ENCODE measurements at places on chromosomes 11 and 22.
A peak's percentile ranks its signal among the peaks of the same experiment; 100 is the strongest.

DNA sequence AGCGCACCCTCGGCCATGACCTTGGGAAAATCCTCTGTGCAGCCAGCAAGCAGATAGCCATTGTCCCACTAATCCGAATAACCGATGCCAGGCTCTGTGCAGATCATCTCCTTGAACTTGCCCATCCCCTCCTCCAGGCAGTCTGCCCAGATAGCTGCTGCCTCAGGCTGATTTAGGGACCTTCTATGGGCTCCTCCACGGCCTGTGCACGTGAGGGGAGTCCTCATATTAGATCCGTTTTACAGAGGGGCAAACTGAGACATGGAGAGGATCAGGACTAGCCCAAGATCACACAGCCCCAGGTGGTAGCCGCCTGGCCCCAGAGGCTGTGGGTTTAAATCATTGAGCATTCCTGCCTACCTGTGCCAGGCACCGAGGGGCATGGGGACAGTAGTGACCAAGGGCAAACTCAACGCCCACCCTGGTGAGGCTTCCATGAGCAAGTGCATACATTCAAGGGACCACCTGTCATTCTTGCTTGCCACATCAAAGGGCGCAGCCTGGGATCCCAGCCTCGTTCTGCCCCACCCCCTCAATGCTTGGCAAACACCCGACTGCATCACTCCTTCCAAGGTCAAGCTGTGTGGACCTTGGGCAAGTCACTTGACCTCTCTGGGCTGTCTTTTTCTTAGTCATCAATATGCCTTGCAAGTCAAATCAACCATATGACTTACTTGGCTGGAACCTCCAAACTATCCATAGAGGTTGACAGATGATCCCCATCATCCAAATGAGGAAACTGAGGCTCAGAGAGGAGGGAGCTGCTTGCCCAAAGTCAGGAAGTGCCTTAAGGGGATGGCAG is 131.6 kb downstream of the MN1 start:
- peaks cover 52% of the 10 kb centered on the region for H3K4me1 ChIP-seq
- peak overlapping the region; percentile 90 for H3K27ac ChIP-seq
- H3K27me3 ChIP-seq, result no peaks in the 10 kb centered on the region
- DNase-seq, result no peak
- H3K4me3 ChIP-seq, result no peak overlapping the region
- H3K36me3 ChIP-seq, result no peaks in the 10 kb centered on the region

- H3K4me3 ChIP-seq, result no peak overlapping the region
- H3K36me3 ChIP-seq, result no peaks in the 10 kb centered on the region
Measured at GRCh38 chr11:78833237-78833636, 258.6 kb upstream of the NARS2 start.

DNA sequence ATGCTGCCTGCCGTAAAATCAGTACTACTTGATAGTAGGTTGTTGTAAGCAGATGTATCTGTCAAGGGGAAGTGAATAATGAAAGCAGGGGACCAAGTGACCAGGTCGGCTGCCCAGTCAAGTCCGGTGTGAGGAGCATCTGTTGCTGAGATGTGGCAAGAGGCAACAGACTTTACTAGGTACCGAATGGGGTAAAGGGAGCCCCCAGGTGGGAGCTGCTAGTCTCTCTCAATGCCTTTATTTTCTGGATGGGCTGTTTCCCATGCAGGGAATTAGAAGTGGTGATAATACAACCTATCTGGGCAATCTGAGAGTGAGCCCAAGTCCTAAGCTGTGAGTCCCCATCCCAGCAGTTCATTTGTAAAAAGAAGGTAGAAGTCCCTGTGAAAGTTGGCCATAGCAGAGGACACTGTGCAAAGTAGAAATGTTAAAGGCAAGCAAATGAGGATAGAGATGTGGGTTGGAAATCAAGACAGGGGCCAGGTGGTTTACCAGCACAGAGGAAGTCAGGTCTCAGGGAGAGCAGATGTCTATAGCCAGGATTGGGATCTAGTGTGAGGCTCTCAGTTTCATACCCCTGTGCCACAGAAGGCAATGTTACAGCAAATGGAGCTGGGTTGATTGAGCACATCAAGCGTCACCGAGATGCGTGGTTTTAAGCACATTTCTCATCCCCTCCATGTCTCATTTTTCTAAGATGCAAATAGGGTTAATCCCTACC is 90.7 kb upstream of the RAG2 start:
- no peak for DNase-seq
- no peaks in the 10 kb centered on the region for H3K36me3 ChIP-seq
- no peak overlapping the region for H3K27ac ChIP-seq

- H3K27me3 ChIP-seq, result no peaks in the 10 kb centered on the region
- peak overlapping the region; percentile 77 for H3K27ac ChIP-seq
- H3K4me1 ChIP-seq, result peaks cover 93% of the 10 kb centered on the region
Measured at GRCh38 chr11:73331138-73331916, 23.3 kb downstream of the ARHGEF17 start.

DNA sequence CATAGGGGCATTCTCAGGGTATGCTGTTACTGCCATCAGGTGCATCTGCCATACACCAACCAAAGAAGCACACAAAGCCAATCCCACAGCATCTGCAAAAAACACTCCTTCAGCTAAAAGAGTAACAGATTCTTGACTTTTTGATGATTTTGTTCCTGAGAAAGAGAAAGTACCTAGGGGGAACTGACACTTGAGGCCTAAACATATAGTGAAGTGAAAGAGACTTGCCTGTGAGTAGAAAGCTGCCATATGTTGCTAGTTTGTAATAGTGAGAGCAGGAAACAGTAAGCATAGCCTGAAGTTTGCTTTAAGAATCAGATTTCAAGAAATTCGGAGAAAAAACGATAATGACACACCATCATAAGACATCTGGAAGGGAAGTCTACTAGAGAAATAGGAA is 97.9 kb upstream of the CTSC start:
- no peaks in the 10 kb centered on the region for H3K27me3 ChIP-seq
- H3K4me1 ChIP-seq, result no peaks in the 10 kb centered on the region
- DNase-seq, result no peak
- no peak overlapping the region for H3K4me3 ChIP-seq

DNA sequence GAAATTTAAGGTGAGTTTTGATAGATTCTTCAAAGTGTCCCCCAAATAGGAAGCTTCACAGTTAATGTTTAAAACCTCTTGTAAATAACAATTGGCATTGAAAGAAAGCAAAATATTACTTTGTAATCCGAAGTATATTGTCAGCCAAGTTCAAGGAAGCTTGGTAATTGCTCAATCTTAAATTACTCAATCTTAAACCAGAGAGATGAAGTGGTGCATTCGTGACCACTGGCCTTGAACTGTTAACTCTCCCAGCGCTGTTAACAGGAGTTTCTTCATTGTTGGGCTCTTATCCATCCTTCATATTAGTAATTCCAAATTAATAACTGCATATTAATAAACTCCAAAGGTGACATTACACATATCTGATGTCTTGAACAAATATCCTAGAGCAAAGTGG is 20.6 kb upstream of the FDX1 start:
- no peaks in the 10 kb centered on the region for H3K27me3 ChIP-seq
- no peaks in the 10 kb centered on the region for H3K36me3 ChIP-seq
- H3K4me1 ChIP-seq, result no peaks in the 10 kb centered on the region
- no peak for DNase-seq

DNA sequence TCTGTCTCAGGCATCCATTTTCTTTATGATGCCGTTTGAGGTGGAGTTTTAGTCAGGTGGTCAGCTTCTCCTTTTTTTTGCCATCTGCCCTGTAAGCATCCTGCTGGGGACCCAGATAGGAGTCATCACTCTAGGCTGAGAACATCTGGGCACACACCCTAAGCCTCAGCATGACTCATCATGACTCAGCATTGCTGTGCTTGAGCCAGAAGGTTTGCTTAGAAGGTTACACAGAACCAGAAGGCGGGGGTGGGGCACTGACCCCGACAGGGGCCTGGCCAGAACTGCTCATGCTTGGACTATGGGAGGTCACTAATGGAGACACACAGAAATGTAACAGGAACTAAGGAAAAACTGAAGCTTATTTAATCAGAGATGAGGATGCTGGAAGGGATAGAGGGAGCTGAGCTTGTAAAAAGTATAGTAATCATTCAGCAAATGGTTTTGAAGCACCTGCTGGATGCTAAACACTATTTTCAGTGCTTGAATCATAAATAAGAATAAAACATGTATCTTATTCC is 10.9 kb upstream of the HBE1 start:
- H3K4me1 ChIP-seq, result no peaks in the 10 kb centered on the region
- no peaks in the 10 kb centered on the region for H3K27me3 ChIP-seq
- H3K36me3 ChIP-seq, result no peaks in the 10 kb centered on the region
- H3K4me3 ChIP-seq, result no peak overlapping the region

DNA sequence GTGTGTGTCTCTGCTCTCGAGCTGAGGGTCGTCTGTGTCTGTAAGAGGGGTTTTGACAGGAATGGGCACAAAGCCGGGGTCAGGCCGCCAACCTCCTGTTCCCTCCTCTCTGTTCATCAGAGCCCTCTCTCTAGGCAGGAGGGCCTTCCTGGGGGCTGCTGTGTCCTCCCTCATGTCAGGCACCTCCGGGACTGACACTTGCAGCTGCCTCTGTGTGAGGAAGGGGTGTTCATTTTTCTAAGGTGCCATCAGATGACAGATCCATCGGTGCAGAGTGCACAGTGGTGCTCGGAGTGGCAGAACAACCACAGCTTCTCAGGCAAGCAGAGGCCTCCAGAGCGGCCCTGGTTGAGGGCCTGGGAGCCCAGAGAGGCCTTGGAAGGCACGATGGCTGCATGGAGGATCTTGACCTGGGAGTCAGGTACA is 265.4 kb upstream of the B3GAT1 start:
- H3K27me3 ChIP-seq, result peaks cover 8% of the 10 kb centered on the region
- H3K4me1 ChIP-seq, result no peaks in the 10 kb centered on the region
- H3K36me3 ChIP-seq, result no peaks in the 10 kb centered on the region
- no peak overlapping the region for H3K4me3 ChIP-seq
- no peak for DNase-seq

- peak overlapping the region; percentile 5 for H3K27ac ChIP-seq
- DNase-seq, result no peak
- H3K4me3 ChIP-seq, result no peak overlapping the region
- H3K36me3 ChIP-seq, result peaks cover 33% of the 10 kb centered on the region
Measured at GRCh38 chr11:126405906-126406305, 50.4 kb downstream of the ST3GAL4 start.

- H3K27ac ChIP-seq, result no peak overlapping the region
- peaks cover 23% of the 10 kb centered on the region for H3K4me1 ChIP-seq
- no peak overlapping the region for H3K4me3 ChIP-seq
- H3K27me3 ChIP-seq, result no peaks in the 10 kb centered on the region
Measured at GRCh38 chr11:78796956-78797355, 222.3 kb upstream of the NARS2 start.

DNA sequence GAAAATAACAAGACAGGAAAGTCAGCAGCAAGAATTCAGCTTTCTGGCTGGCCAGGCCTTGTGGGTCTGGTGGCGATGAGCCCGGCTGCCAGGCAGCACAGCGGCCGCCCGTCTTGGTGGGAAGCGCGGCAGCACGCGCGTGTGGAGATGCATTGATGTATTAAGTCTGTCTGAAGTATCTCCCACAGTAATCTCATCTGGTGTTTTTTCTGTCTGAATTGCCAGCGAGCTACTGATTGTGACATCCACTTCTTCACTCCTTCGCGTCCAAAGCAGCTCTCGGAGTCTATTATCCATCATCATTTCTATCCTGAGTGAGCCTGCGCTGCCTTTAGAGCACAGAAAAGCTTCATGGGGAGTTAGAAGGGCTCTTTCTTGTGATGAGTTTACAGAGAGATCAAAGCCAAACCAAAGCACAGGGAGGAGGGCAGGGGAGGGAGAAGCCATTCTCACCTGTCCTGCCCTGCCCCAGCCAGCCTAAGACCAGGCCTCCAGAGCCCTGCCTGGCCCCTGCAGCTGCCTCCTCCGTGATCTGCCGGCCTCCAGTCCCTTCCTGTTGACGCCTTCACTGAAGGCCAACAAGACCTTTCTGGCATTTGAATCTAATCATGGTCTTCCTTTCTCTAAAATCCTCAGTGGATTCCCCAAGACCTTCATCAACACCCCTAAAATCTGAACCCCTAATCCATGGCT is 1419.0 kb downstream of the TBC1D22A start:
- H3K36me3 ChIP-seq, result no peaks in the 10 kb centered on the region
- H3K4me3 ChIP-seq, result no peak overlapping the region
- H3K4me1 ChIP-seq, result no peaks in the 10 kb centered on the region
- no peak overlapping the region for H3K27ac ChIP-seq

DNA sequence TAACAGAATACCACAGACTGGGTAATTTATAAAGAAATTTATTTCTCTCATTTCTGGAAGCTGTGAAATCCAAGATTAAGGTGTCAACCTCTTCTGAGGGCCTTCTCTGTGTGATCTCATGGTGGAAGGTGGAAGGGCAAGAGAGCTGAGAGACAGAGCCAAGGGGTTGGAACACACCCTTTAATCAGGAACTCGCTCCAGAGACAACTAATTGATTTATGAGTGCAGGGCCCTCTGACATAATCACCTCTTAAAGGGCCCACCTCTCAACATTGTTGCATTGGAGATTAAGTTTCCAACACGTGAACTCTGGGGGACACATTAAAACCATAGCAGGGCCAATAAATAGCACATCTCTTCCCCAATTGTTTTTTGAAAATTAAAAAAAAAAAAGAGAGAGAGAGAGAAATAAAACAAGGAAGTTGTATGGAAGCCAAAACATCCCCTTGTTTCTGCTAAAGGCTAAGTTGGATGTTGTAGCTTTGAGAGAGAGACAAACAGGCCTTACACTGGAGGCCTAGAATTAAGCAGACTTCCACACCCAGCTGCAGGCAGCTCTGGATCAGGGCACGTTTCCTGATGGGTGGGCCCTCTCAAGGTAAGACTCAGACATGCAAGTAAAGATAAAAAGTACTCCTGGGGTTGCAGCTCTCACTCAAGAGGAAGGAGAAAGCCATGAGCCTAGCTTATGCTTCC is 64.1 kb upstream of the BIRC3 start:
- no peaks in the 10 kb centered on the region for H3K36me3 ChIP-seq
- no peak overlapping the region for H3K4me3 ChIP-seq
- no peaks in the 10 kb centered on the region for H3K4me1 ChIP-seq
- DNase-seq, result no peak

DNA sequence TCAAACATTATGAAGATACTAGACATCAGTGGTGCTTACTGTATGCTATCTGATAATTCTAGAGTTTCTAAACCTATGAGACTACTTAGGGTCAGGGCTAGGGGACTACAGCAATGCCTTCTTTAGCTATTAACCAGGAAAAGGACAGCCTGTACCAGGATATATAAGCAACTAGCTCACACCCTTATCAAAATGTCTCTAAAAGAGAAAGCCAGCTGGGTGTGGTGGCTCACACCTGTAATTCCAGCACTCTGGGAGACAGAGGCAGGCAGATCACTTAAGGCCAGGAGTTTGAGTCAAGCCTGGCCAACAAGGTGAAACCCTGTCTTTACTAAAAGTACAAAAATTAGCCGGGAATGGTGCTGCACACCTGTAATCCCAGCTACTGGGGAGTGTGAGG is 55.8 kb downstream of the RAB6A start:
- no peak overlapping the region for H3K27ac ChIP-seq
- no peaks in the 10 kb centered on the region for H3K27me3 ChIP-seq
- peaks cover 90% of the 10 kb centered on the region for H3K36me3 ChIP-seq
- H3K4me3 ChIP-seq, result no peak overlapping the region

GRCh38 chr11:114082767-114083181 is 23.3 kb downstream of the ZBTB16 start:
- H3K36me3 ChIP-seq, result no peaks in the 10 kb centered on the region
- peak; percentile 59 for DNase-seq
- no peaks in the 10 kb centered on the region for H3K27me3 ChIP-seq
- peaks cover 90% of the 10 kb centered on the region for H3K4me1 ChIP-seq
- peak overlapping the region; percentile 84 for H3K27ac ChIP-seq

GRCh38 chr11:69647390-69647748 is 6.4 kb downstream of the CCND1 start:
- no peak overlapping the region for H3K4me3 ChIP-seq
- H3K27ac ChIP-seq, result no peak overlapping the region
- peaks cover 44% of the 10 kb centered on the region for H3K4me1 ChIP-seq
- no peak for DNase-seq
- H3K36me3 ChIP-seq, result peaks cover 77% of the 10 kb centered on the region
- no peaks in the 10 kb centered on the region for H3K27me3 ChIP-seq

GRCh38 chr11:118656563-118657165 is 22.8 kb downstream of the TREH start:
- H3K36me3 ChIP-seq, result peaks cover 58% of the 10 kb centered on the region
- no peak overlapping the region for H3K4me3 ChIP-seq
- peak; percentile 9 for DNase-seq
- no peak overlapping the region for H3K27ac ChIP-seq
